Dorsolateral prefrontal cortex (tissue), 122 donors: ENCODE measurements at places on chromosomes 5 and 9. TPM values are rescaled to one million over a fixed set of nuclear protein-coding genes. Genes with fewer than 3 reads are reported as not detected.
A peak's percentile ranks its signal among the peaks of the same experiment; 100 is the strongest.

DNA sequence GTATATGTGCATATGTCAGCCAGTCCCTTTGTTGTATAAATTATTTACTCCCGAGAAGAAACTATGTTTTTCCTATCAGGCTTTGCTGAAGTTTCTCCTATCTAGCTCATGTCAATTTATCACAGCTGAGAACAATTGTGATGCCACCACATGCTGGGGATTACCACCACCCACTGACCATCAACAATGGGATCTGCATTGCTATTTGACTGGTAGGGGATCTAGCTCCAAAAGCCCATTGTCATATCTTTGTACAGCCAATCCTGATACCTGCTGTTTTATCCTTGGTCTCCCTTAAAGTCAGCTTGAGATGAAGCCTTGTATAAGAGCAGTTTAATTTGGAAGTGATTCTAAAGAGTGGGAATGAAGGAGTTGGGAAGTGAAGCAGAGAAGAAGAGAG is 53.9 kb upstream of the KCNN2 start:
- no peak for DNase-seq

GRCh38 chr5:122358372-122358979 is 46.4 kb downstream of the SNCAIP start:
- DNase-seq = no peak

The FOXD4L3 gene
- total RNA-seq = 1.6 TPM

- DNase-seq = no peak
Measured at GRCh38 chr9:76603448-76603895, 144.5 kb downstream of the GCNT1 start.

The HDHD3 gene
- total RNA-seq = 15.2 TPM

DNA sequence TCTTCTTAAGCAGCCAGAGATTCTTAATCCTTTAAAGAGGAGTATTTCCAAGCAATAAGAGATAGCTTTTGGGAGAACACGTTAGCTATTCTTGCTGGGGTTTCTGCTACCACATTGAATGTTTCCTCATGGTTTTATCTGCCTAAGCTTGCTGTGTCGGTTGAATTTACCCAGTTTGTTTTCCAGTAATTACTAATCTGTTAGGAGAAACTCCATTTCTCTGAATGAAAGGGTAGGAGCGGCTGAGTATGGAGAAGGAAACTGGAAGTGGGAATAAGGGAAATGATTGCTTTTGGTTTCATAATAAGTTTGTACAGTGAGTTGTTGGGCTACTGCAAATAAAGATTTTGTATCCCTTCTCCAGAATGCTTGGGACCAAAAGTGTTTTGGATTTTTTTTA is 1.2 kb downstream of the JAK2 start:
- DNase-seq = no peak

DNA sequence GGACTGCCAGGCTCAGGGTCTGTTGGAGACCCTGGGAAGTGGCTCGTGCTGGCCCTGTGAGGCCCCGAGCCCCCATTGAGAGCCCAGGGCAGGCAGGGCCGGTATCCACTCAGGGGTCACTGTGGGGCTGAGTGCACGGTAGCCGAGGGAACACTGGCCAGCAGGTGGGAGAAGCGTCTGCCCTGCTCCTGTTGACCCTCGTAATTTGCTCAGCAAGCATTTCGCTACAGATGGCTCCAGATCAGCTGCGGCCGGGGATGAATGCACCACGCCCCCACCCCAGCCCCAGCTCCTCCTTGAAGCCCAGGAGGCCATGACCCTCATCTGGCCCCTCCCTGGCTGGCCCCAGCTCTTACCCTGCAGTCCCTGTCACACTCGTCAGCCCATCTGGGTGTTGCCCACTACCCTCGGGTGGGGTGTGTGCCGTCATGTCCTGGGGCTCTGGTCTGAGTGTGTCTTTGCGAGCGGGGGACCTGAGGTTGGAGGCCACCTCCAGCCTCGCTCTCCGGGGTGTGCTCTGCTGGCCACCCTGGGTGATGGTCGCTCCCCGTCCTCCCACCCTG is 6.1 kb upstream of the NRARP start:
- no peak for DNase-seq

The AGTPBP1 gene
- total RNA-seq = 123 TPM

- DNase-seq = no peak
Measured at GRCh38 chr9:129349665-129349947, 171.5 kb upstream of the IER5L start.

- no peak for DNase-seq
Measured at GRCh38 chr5:38023799-38024198, 184.0 kb upstream of the GDNF start.

DNA sequence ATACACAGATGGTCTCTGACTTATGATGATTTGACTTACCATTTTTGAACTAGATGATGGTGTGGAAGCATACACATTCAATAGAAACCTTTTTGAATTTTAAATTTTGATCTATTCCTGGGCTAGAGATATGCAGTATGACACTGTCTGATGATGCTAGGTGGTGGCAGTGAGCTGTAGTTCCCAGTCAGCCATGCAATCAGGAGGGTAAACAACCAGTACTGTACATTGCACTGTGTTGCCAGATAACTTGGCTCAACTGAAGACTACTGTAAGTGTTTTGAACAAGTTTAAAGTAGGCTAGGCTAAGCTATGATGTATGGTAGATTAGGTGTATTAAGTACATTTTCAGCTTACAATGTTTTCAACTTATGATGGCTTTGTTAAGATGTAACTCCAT is 859.1 kb upstream of the ARRDC3 start:
- DNase-seq = no peak

GRCh38 chr5:169003721-169004541 is 297.0 kb downstream of the SLIT3 start:
- DNase-seq = no peak

The SEMA5A gene
- 16.7 TPM for total RNA-seq

The EIF4E1B gene
- 5.6 TPM for total RNA-seq

DNA sequence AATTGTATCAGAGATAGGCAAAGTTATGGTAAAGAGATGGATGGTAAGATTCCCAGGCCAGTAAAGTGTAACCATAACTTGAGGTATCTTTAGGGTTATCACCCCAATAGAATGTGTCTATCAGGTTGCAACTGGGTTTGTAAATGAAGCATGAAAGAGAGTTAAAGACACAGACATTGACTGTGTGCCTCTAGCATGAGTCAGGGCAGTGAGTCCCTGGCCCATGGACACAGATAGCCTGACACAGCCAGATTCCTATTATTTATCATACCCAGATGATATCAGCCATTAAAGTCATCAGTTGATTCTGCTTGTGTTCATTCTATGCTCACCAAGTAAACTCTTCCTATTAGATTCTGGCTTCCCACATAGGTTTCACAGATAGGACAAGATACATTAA is 33.5 kb upstream of the SNAPC3 start:
- no peak for DNase-seq

DNA sequence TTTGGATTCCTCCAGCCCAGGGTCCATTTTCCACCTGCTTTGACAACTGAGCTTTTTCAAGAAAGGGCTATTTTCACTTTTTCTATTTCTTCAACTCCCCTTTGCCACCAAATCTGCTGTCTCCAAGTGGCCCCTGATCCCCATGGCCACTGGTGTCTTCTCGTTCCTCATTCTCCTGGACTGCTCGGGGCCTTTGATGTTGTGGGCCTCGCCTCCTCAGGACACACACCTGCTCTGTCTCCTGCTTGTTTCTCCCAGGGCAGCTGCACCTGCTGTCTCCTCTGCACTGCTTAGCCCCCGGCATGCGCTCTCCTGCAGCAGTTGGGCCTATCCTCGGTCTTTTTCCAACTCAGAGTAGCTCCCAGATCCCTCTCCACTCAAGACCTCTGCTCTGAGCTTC is 16.3 kb upstream of the NANS start:
- DNase-seq = no peak

DNA sequence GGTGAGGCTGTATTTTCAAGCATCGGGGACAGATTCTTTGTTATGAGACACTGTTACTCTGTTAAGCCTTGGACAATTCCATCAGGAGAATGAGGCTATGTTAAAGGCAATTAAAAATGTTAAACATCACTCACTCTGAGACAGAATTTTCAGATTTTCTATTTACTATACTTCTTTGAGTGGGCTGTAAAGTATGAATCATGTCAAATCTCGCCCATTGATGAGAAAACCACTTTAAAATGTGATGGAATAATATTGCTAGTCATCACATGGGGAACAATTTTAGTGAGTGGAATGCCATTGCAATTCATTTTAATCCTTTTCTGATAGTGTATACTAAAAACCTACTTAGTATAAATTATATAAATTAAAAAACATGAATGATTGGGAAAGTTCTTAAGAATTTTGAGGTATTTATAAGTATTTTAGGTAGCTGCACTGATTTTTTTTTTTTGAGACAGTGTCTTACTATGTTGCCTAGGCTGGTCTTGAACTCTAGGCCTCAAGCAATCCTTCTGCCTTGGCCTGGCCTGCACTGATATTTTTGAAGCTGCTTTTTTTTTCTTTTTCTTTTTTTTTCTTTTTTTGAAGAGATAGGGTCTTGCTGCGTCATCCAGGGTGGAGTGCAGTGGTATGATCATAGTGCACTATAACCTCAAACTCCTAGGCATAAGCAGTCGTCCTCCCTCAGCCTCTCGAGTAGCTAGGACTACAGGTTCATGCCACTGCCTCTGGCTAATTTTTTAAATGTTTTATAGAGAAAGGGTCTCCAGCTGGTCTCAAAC is 73.2 kb downstream of the KIAA1958 start:
- no peak for DNase-seq

The VLDLR gene
- 24.6 TPM for total RNA-seq

The TIFAB gene
- total RNA-seq = not detected

The PJA2 gene
- 283 TPM for total RNA-seq

DNA sequence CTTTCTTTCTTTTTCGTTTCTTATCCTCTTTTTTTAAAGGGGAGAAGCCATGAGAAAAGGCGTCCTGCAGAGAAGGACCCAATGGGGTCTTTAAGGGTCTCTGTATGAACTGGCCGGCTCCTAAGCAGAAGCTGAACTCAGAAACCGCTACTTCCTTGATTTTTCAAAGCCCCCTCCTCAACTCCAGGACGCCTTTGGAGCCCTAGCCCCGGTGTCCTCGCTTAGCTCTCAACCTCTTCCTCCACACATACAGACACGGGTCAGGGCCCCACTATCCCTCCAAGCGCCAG is 8.3 kb downstream of the PAX5 start:
- no peak for DNase-seq

- DNase-seq = no peak
Measured at GRCh38 chr9:104748359-104749031, 1.0 kb downstream of the NIPSNAP3A start.

GRCh38 chr5:73938938-73939320 is 312.9 kb downstream of the ARHGEF28 start:
- DNase-seq = no peak

The PAPPA gene
- 1.9 TPM for total RNA-seq

DNA sequence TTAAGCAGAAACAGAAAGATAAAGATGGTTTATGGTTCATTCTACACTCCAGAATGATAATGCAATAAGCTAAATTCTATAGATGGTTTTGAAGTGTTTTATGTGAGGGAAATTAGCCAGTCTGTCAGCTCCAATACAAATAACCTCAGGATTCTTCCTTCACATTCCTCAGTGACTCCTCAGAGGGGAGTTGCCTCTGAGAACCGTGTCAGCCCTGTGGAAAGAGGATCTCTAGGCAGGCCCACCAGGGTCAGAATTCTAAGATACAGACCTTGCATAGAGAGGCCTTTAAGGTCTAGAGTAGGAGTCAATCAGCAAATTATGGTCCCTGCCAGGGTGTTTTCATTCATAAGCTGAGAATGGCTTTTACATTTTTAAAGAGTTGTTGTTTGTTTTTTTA is 26.6 kb downstream of the RUSC2 start:
- no peak for DNase-seq

GRCh38 chr5:154571325-154572035 is 93.5 kb upstream of the HAND1 start:
- DNase-seq = no peak

DNA sequence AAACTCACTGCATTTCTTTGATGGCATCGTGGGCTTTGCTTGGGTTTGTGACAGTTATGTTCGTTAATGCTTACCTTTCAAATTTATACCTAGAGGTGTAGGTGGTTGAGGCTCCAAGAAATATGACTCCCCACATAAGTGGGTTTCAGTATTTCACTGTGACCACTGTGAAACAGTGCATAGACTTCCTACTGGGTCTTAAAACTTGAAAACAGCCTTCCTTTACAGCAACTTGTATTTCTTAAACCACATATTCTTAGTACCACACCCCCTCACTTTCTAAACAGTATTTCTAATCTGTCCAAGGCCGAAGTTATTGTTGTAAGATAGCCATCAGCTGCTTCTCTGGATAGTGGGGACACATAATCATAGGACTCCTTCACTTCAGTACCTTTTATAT is 48.3 kb downstream of the TMEFF1 start:
- DNase-seq = no peak

DNA sequence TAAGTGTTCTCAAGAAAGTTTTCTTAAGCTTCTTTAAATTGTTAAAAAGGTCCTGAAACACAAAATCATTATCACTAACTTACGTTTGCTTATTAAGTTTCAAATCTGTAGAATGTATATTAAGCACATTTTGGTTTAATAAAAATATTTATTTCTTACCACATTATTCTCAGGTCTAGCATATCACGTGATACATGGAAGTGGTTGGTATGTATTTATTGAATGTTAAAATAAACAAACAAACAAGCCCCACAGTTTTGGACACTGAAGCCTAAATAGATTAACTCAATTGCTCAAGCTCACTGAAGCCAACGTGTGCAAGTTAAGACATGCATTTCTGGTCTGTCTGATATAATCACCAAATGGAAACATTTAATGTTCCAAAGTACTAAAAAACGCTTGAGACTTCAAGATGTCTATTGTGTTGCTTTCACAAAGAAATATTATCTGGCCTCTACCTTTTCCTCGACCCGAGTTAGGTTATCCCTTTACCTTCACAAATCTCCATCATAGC is 1136.9 kb downstream of the TAF11L14 start:
- DNase-seq = no peak

DNA sequence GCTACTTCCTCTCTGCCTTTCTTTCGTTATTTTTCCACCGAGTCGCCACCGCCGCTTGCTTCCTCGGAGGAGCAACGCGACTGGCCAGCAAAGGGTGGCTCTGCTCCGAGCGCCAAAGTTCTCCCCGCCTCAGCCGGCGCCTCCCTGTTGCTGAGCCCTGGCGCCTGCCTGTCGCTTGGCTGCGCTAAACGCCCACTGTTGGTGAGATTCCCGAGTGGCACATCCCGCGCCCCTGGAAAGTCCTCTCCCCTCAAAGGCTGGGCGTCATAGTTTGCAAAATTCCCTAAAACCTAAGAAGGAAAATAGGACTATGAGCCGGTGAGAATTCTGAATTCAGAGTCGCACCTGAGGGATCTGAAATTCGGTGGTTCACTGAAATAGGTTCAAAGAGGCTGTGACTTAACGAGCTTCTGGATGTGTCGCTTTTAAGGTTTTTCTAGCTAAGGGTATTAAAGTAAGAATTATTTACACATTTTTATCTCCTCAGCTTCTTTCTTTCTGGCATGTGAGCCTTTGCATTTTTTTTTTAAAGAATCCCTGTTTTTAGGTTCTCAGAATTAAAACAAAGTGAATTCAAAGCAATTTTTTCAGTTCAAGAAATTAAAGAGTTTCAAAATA is at the start of gene GRIN3A:
Gene GRIN3A (minus strand): TSS at position 82 of the 618 bp plus-strand sequence. CDS start 668 bp downstream, outside the sequence.
- peak; percentile 49 for DNase-seq

DNA sequence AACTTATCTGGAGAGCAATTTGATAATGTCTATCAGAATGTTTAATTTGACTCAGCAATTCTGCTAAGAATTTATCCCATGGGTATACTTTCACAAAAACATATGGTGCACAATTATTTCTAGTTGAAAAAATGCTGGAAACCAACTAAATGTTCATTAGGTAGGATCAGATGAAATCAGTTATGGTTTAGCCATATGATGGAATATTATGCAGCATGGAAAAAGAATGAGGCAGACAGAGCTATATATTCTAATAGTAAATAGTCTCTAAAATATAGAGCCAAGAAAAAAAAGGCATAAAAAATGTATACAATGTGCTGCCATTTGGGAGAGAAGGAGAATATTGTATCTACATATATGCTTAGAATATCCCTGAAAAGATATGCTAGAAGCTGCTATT is 3.6 kb upstream of the SPATA6L start:
- DNase-seq = no peak
